ENCODE measurements at places on chromosomes 12 and 14.

DNA sequence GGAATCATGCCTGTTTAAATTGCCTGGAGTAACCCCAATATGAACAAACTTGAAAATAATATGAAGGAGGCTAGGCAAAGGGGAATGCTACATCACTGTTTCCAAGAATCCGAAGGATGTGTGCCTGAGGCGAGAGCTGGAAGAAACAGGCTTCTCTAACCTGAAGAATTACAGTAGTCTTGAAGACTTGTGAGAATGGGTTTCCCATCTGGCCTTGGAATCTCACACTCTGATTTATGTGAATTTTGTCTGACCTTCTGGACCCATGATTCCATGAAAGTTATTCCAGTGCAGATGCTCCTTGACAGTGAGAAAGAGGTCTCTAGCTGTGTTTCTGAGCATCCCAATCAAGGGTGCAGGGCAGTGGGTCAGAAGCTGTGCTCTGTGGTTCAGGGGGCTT lies 122.1 kb upstream of the PARP11 start:
- DNase-seq: no peak

- DNase-seq: peak; percentile 66
Measured at GRCh38 chr14:90781344-90781761, 34.9 kb downstream of the TTC7B start.

DNA sequence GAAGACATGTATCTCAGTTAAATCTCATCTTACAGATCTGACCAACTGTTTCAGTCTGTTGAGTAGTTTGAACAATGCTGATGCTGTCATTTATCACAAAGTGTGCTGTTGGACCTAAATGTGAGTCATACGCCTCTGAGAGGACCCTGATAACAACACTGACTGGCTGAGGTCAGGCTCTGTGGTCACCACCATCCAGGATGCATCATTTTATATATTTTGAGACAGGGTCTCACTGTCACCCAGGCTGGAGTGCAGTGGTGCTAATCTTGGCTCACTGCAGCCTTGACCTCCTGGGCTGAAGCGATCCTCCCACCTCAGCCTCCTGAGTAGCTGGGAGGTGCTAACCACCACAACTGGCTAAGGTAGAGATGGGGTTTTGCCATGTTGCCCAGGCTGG lies 181.0 kb upstream of the RGS6 start:
- peak; percentile 19 for DNase-seq

- DNase-seq: no peak
Measured at GRCh38 chr12:167959-168600, 45.9 kb downstream of the SLC6A12 start.

GRCh38 chr14:73903028-73903427 lies 16.4 kb downstream of the ZNF410 start:
- DNase-seq: no peak

GRCh38 chr12:11568155-11568761 lies 81.2 kb upstream of the ETV6 start:
- no peak for DNase-seq

GRCh38 chr12:94152292-94153078 lies 4.1 kb downstream of the PLXNC1 start:
- DNase-seq: no peak

- DNase-seq: no peak
Measured at GRCh38 chr14:101127224-101127623, 223.7 kb upstream of the RTL1 start.

DNA sequence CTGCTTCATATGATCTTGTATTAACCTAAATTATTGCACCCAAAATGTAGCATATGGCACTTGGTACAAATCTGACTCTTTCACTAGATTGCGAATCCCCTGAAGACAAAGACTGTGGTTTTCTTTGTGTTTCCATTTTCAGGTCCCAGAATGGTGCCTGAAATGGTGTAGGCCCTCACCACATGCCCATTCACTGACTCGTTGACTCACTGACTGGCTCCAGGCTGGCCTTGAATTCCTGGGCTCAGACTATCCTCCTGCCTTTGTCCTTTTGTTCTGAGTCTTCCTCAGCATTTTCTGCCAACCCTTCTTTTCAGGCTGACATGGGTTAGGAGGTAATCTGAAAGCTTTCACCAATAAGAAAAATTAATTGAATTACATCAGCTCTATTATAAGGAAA lies 368.7 kb upstream of the GARIN6 start:
- DNase-seq: no peak

DNA sequence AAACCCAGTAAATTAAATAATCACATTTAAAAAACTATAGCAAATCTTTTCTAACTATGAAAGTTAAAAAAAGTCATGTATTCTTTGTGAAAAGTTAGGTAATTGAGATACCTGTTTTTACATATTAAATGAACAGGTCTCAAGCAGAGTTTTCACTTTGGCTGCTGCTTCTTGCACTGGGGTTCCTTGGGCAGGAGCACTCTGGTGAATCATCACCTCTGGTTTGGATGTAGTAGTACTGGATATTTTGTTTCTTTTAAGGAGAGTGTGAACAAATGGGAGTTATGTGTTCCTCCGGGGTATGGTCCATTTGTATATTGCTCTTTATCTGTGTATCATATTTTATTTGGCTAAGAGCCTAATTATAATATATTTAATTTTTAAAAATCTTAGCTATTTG lies 82.7 kb downstream of the FUT8 start:
- peak; percentile 42 for DNase-seq

- DNase-seq: peak; percentile 47
Measured at GRCh38 chr14:32258336-32258993, 55.4 kb upstream of the RNU6-8 start.

GRCh38 chr12:27623645-27624044 lies 72.6 kb upstream of the REP15 start:
- no peak for DNase-seq

DNA sequence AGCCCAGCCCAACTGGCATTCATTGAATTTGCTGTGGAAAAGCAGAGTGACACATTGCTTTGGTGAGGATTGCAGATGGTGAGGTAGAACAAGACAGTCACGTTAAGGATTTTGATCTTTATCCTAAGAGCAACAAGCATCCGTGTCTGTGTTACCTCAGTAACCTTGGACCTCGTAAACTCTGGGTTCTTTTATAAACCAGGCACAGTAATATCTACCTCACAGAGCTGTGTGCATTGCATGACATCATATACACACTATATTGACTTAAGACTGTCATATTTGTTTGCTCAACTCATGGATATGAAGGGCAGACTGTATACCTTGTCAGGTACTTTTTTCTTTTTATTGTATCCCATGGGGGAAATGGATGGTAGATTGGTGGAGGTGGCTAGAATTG lies 156.2 kb downstream of the ETV6 start:
- DNase-seq: no peak

DNA sequence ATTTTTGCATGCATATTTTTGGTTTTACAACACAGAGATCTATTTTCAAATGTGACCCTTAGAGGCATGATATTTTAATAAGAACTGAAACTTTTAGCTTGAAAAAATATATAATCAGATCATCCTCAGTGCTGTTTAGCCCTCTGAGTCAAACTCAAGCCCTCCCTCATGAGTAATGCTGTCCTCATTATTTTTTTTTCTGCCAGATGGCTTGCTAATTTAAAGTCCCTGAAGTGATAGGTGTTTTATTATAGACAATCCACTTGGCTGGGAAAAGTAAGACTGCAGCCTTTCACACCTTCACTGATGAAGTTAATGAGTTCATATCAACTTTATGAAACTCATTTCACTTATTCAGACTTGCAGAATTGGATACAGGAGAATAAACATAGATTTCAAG lies 227.7 kb downstream of the SLC16A7 start:
- DNase-seq: no peak

GRCh38 chr12:103518899-103519298 lies 23.1 kb upstream of the C12orf42 start:
- DNase-seq: no peak
